NB4 (cell line): ENCODE measurements at places on chromosomes 6 and 20.
A peak's percentile ranks its signal among the peaks of the same experiment; 100 is the strongest.

DNA sequence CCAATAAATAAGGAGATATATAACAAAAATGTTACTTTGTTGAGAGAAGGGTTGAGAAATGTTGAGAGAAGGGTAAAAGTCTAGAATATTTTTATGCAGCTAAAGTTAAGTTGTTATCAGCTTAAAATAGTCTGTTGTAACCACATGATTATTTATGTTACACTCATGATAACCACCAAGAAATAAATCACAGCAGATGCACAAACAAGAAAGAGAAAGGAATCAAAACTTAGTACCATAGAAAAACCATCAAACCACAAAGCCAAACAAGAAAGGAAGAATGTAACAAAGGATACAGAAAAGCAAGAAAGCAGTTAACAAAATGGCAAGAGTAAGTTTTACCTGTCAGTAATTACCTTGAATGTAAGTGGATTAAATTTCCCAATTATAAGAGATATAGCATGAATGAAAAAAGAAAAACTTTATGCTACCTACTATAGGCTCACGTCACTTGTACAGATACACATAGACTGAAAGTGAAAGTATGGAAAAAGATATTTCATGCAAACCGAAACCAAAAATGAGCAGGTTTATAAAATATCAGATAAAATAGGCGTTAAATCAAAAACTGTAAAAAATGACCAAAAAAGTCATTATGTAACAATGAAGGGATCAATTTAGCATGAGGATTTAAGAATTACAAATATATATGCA lies 93.6 kb downstream of the STXBP5 start:
- DNase-seq, result no peak

- DNase-seq, result no peak
These were observed 32.2 kb upstream of the VGLL2 start for GRCh38 chr6:117233145-117233544.

GRCh38 chr6:168939041-168939440 lies 314.6 kb downstream of the THBS2 start:
- no peak for DNase-seq

DNA sequence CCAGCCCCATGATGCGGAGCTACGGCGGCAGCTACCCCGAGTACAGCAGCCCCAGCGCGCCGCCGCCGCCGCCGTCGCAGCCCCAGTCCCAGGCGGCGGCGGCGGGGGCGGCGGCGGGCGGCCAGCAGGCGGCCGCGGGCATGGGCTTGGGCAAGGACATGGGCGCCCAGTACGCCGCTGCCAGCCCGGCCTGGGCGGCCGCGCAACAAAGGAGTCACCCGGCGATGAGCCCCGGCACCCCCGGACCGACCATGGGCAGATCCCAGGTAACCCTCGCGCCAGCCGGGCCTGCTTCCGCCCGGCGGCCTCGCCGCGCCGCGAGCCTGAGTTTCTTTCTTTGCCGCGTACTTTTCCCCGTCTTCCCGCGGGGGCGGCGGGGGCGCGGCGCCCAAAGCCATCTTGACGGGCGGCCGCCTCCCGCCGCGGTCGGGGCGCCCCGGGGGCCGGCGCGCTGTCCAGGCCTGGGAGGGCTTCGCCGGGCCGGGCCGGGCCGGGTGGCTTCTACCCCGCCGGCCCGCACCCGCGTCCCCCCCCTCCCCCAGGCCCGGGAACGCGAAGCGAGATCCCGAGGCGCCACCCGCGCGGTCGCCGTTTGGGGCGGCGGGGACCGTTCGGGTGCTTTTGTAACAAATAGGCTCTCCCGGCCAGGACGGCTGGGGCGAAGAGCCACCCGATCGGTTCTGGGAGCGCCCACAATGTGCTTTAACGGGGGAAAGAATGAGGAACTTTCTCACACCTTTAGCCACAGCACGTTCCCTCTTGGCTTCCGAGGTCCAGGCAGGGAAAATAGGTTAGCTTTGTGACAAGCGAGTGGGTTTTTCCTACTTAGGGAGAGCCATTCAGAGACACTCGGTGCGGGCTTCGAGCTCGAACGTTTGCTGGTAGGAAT lies 2.3 kb downstream of the ARID1B start:
- peak; percentile 74 for DNase-seq

DNA sequence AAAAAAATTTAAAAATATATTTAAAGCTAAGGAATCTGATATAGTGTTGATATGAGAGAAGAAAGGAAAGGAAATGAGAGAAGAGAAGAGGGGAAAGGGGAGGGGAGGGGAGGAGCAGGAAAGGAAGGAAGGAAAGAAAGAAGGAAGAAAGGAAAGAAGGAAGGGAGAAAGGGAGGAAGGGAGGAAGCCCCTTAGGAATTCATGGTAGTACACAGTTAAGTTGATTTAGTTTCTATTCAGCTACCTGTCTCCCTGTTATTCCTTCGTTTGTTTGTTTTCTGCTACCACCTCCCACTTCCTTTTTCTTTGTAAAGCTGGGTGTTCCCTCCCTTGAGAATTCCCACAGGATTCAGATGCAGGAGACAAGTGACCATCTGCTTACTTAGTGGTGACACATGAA lies 1025.4 kb upstream of the FLRT3 start:
- no peak for DNase-seq

GRCh38 chr6:21928827-21929226 lies 335.3 kb downstream of the SOX4 start:
- DNase-seq, result no peak

GRCh38 chr6:43016943-43017334 lies 2.9 kb downstream of the KLHDC3 start:
- no peak for DNase-seq

- no peak for DNase-seq
These were observed 105.8 kb upstream of the RIPOR2 start for GRCh38 chr6:25041485-25042035.

GRCh38 chr6:1527073-1527457 lies 82.7 kb upstream of the FOXC1 start:
- no peak for DNase-seq

GRCh38 chr6:120960761-120961160 lies 373.5 kb downstream of the TBC1D32 start:
- no peak for DNase-seq

DNA sequence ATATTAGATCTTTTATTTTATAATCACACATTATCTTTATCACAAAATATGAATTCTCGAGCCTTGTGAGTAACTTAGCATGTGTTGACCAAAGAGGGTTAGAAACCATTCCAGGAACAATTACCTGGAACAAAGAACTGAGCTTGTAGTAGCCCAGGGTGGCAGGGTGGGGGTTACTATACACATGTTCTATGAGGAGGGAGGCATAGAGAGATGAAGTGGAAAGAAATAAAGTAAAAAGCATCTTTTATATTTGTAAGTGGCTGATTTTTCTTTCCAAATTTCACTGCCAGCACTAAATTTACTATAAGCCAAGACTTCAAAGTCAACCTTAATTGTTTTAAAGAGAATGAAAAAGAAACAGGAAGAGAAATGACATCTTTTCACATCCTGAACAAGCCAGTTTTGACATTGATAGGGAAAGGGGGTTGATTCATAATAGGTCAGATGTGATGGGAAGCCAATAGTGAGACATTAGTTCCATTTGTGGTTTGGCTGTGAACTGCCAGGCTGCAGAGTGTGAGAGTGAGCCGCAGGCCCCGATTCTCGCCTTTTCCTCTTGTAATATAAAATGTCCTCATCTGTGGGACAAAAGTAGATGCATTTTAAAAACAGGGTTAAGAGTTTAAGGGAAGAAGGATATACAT lies 52.7 kb upstream of the MYB start:
- peak; percentile 36 for DNase-seq

DNA sequence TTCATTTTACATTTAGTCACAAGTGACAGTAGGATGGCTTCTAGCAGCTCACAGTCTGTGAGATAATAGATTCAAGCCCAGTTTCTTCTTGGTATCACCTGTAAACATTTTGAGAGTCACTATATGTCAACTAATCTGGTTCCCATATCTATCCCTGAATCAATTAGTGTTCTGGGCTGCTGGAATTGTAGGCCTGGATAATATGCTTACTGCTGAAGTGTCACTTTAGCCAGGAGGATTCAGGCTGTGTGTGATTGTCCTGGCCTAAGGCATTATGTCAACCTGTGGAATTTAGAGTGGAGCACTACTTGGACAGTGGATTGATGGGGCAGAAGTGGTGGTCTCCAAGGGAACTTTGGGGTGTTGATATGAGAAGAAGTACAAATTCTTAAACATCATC lies 1071.8 kb upstream of the CITED2 start:
- no peak for DNase-seq

GRCh38 chr6:125054331-125054730 lies 92.1 kb downstream of the RNF217 start:
- DNase-seq, result no peak

GRCh38 chr20:35664466-35665206 lies at the start of the genes CPNE1 and RBM12:
Gene CPNE1 (minus strand): TSS chr20:35664900. CDS start chr20:35632923, 31,977 bp downstream.
Gene RBM12 (minus strand): TSS chr20:35664900. CDS start chr20:35655322, 9,578 bp downstream.
- peak; percentile 97 for DNase-seq

GRCh38 chr6:38686270-38687042 lies 16.5 kb downstream of the GLO1 start:
- DNase-seq, result no peak

DNA sequence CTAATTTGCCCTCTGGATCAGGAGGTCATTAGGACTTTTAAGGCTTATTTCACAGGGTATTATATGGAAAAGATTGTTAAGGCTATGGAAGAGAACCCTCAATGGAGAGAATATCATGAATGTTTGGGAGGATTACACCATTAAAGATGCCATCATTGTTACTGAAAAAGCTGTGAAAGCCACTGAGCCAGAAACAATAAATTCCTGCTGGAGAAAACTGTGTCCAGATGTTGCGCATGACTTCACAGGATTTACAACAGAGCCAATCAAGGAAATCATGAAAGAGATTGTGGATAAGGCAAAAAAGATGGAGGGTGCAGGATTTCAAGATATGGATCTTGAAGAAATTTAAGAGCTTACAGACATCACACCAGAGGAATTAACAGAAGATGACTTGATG lies 798.3 kb upstream of the SLC35B3 start:
- no peak for DNase-seq

DNA sequence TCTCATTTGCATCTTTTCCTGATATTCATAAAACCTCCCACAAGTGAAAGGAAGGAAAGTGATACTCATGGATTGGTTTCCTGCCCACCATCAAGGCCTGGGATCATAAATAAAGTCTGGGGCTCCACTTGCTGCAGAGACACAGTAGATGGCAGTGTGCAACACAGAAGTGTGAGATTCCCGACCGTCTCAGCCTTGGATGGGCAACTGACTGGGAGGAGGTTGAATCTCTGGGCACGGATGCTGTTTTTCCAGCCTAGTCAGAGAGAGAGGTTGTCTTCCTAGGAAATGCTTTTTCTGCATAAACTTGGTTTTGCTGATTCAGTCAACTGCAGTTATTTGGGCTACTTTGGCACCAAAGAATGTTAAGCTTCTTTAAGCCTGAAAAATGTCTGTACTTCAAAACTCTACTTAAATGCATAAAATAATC lies 9.9 kb upstream of the RFPL4B start:
- DNase-seq, result peak; percentile 26
